ENCODE measurements at places on chromosomes 12 and 14.
A peak's percentile ranks its signal among the peaks of the same experiment; 100 is the strongest.

- DNase-seq = no peak
Measured at GRCh38 chr12:28443337-28443736, 253.1 kb downstream of the CCDC91 start.

- DNase-seq = no peak
Measured at GRCh38 chr14:69325646-69326265, 65.8 kb downstream of the GALNT16 start.

DNA sequence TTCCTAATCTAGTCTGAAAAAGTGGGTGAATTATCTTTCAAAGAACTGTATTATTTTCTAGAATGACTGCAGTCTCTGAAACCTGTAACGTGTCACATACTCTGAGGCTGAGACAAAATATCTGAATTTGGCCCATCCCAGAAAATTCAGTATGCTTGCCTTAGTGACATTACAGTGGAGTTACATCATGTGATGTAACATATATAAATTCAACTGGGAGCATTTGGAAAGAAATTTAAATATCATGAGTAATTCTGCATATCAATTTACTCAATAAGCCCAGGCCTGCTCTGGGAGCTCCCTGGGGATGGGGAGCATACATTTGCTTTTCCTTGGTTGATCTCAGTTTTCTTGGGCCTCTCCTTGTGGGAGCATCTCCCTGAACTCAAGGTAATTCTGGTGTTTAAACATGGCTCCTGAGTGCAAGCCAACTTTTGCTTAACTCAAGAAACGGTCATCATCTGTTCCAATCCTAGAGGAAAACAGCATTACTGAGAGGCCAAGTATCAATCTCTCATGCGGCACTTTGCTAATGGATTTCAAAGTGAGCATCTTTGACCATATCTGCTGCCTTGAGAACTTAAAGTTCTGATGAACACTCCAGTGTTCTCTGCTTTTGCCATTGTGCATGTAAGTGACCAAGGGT lies 54.4 kb downstream of the AKAP6 start:
- DNase-seq = peak; percentile 69

DNA sequence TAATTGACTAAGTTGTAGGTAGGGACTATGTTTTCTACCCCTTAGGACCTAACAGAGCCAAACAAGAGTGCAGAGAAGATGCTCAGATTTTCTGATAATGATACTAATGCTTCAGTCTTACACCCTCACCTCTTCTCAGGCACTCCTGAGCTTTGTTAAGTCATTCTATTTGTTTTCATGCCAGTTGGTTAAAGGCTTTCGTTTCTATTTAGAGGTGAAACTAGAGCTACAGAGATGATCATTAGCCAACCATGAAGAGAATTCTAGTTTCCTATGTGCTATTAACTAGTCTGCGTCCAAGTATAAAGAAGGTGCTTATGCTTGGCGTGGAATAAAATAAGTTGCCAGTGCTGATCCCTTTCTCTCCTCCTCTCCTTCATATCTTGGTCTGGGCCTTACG lies 34.6 kb upstream of the PYGL start:
- no peak for DNase-seq

DNA sequence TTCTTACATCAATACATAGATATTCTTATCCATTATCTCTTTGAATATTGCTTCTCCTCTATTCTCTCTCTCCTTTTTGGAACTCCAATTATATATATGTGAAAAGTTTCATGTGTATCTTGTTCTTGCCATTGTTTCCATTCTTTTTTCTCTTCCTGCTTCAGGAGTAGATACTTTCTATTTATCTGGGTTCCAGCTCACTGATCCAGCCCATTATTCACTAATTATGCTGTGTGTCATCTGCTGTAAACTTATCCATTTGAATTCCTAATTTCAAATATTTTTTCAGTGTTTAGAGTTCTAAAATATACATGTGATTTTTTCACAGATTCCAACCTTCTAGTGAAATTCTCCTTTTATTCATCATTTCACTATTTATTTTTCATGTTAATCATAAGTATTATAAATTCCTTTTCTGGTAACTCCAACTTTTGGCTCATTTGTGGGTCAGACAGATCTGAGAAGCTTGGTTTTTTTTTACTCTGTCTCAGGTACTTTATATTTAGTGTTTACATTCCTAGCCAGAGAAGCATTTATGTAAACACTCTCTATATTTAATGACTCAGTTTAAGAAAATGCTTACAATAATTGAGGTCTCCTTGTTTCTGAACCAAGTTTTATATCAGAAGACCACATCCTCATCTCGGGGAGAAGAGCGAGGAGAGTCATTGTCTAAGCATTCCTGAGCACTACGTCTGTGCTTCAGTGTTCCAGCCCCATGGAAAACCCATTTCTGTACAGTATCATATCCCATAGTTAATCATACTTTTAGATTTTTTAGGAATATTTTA lies 15.9 kb upstream of the AMIGO2 start:
- DNase-seq = peak; percentile 97

GRCh38 chr12:115353467-115353866 lies 669.5 kb upstream of the TBX3 start:
- DNase-seq = no peak

- no peak for DNase-seq
Measured at GRCh38 chr14:102933618-102934231, 11.3 kb downstream of the AMN start.

DNA sequence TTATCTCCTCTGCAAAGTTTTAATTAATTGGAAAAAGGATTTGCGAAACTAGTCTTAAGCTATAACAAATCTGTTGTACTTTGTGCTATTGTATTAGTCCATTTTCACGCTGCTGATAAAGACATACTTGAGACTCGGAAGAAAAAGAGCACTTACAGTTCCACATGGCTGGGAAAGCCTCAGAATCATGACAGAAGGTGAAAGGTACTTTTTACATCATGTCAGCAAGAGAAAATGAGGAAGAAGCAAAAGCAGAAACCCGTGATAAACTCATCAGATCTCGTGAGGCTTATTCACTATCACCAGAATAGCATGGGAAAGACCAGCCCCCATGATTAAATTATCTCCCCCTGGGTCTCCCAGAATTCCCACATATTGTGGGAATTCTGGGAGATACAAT lies 118.1 kb upstream of the PRKD1 start:
- no peak for DNase-seq

GRCh38 chr14:97848317-97848980 lies 1051.3 kb downstream of the VRK1 start:
- DNase-seq = no peak

DNA sequence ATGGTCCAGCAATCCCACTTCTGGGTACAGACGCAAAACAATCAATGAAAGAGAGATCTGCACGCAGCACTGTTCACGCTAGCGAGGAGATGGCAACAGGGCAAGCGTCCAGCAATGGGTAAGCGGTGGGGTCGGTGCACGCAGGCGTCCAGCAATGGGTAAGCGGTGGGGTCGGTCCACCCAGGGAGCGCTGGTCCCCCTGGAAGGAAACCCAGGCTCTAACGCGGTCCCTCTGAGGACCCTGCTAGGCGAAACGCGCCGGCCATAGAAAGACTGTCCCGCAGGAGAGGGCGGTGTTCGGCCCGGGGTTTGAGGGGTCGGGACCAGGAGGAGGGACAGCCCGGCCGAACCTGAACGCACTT lies 618 bp upstream of the PGAM5 start:
- DNase-seq = no peak

DNA sequence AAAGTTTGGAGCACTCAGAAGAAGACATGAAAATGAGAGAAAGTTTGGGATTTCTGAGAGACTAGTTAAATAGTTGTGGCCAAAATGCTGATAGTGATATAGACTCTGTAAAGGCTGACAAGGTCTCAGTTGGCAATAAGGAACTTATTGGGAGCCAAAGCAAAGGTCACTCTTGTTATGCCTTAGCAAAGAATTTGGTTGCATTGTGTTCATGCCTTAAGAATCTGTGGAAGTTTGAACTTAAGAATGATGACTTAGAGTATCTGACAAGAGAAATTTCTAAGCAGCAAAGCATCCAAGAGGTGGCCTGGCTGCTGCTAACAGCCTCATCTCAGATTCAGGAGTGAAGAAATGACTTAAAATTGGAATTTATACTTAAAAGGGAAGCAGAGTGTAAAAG lies 113.8 kb downstream of the PIK3C2G start:
- peak; percentile 10 for DNase-seq

DNA sequence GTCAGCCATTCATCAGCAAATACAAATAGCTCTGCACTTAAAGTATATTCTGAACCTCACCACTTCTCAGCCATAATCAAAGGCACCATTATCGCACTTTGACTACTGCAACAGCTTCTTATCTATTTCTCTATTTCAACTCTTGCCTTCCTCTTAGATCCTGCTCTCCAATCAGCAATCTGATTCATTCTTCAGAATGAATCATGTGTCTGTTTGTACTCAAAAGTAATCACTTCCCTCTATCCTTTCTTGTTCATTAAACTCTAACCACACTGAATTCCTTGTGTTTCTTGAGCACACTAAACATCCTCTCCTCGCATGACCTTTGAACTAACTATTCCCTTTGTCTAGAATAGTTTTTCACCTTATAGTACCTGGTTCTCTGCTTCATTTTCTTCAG lies 12.8 kb upstream of the OR4E1 start:
- no peak for DNase-seq

GRCh38 chr12:79689477-79690141 lies 1.2 kb downstream of the PAWR start:
- DNase-seq = peak; percentile 51

GRCh38 chr12:123634142-123634561 lies 523 bp downstream of the GTF2H3 start:
- DNase-seq = no peak

DNA sequence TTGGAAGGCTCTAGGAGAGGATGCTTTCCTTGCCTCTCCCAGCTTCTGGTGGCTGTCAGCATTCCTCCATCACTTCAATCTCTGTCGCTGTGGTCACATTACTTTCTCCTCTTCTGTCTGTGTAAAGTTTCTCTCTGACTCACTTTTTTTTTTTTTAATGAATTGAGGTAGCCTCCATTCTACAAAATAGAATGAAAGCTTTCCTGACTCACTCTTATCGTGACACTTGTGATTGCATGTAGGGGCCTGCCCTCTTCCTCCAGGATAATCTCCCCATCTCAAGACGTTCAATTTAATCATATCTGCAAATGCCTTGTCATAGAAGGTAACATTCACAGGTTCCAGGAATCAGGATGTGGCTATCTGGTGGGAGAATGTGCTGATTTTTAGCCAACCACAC lies 153.5 kb upstream of the HMGA2 start:
- peak; percentile 85 for DNase-seq

GRCh38 chr12:2344885-2345284 lies 292.1 kb downstream of the CACNA1C start:
- DNase-seq = no peak

DNA sequence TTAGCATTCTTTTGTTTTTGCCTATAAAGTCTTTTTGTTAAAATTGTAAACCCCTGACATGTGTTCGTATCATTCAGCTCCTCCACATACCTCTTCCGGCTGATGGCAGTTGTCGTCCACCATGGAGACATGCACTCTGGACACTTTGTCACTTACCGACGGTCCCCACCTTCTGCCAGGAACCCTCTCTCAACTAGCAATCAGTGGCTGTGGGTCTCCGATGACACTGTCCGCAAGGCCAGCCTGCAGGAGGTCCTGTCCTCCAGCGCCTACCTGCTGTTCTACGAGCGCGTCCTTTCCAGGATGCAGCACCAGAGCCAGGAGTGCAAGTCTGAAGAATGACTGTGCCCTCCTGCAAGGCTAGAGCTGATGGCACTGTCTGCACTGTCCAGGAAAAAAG lies 7.7 kb downstream of the ALKBH2 start:
- no peak for DNase-seq

- no peak for DNase-seq
Measured at GRCh38 chr12:65838330-65838976, 14.2 kb downstream of the HMGA2 start.

GRCh38 chr14:87231336-87232026 lies 761.5 kb downstream of the GALC start:
- peak; percentile 46 for DNase-seq

DNA sequence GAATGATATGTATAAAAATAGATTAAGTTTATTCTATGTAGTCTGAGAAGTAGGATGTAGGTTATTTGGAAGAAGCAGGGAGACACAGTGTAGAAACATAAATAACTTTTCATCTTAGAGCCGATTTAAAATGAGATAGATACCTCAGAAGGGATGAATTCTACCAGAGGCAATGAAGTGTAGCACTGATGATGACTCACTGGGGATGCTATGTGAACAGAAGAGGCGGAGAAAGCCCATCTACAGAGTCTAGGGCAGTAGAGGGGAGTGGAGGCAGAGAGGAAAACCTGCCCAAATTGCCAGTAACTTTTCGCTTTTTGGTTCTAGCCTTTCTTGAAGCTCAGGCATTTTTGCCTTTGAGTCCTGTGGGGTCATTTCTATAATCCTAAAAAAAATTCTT lies 451.8 kb downstream of the ATP23 start:
- peak; percentile 47 for DNase-seq

DNA sequence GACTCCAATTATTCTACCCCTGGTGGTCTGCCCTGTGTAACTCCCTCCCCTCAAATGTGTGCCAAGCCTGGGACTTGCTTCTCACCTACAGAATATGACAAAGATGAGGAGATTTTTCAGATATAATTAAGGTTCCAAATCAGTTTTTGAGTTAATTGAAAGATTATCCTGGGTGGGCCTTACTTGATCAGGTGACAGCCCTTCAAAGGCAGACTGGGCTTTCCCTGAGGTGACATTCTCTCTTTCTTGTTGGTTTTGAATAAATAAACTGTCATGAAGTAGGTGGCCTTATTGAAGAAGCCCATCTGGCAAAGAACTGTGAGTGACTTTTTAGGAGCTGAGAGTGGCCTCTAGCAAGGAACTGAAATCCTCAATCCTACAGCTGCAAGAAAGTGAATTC lies 106.0 kb downstream of the BRMS1L start:
- DNase-seq = no peak

- DNase-seq = no peak
Measured at GRCh38 chr12:85630851-85631250, 205.4 kb downstream of the RASSF9 start.

GRCh38 chr14:95260537-95261361 lies 59.0 kb downstream of the CLMN start:
- peak; percentile 95 for DNase-seq

- DNase-seq = no peak
Measured at GRCh38 chr14:32683679-32684078, 255.0 kb upstream of the NPAS3 start.

- peak; percentile 92 for DNase-seq
Measured at GRCh38 chr12:75446857-75447256, 33.7 kb upstream of the GLIPR1 start.

DNA sequence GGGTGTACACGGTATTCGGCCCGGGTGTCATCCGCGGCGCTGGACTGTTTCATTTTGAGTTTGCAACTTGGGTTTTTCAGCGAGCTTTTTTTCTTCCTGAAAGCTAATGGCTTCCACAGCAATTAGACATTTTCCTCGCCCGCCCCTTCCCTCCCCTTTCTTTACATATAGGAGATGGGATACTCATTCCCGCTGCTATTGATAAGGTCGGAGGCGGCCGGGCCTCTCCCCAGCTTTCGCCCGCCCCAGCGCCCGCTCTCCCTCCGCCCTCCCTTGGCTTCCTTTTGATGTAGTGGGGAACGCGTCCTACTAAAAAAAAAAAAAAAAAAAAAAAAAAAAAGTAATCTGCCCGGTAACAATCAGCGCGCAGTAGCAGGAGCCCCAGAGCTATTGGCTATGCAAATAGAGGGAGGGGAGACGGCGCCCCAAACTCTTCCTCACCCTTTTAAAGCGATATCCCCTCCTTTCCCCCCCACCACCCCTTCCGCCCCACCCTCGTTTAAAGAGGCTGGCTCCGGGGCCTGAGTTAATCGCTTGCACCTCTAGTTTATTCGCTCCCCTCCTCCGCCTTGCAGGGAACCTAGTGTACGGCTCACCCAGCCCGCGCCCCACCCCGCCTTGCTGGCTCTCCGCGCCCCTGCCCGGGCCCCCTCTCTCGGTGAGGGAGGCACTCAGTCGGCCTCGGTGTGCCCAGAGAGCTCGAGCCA lies 1.7 kb upstream of the CCND2 start:
- DNase-seq = peak; percentile 45

- peak; percentile 6 for DNase-seq
Measured at GRCh38 chr14:78010688-78011087, 159.5 kb upstream of the NRXN3 start.

All from fibroblast of skin of right biceps (primary cell).